ENCODE measurements at places on chromosomes 1 and 21. TPM values are rescaled to one million over a fixed set of nuclear protein-coding genes. Genes with fewer than 3 reads are reported as not detected.

- H3K27me3 ChIP-seq: no peaks in the 10 kb centered on the region
- no peak for DNase-seq
- peak overlapping the region; percentile 4 for H3K27ac ChIP-seq
- peaks cover 37% of the 10 kb centered on the region for H3K4me1 ChIP-seq
Observed at GRCh38 chr21:15005391-15005790, 59.4 kb downstream of the NRIP1 start.

The PFDN2 gene
- total RNA-seq: 138 TPM

- H3K27ac ChIP-seq: no peak overlapping the region
- no peaks in the 10 kb centered on the region for H3K27me3 ChIP-seq
- DNase-seq: no peak
- peaks cover 10% of the 10 kb centered on the region for H3K36me3 ChIP-seq
- no peak overlapping the region for H3K4me3 ChIP-seq
Observed at GRCh38 chr1:63454269-63454668, 68.8 kb downstream of the ITGB3BP start.

The INAVA gene
- not detected for total RNA-seq

The EVA1C gene
- 8.4 TPM for total RNA-seq

DNA sequence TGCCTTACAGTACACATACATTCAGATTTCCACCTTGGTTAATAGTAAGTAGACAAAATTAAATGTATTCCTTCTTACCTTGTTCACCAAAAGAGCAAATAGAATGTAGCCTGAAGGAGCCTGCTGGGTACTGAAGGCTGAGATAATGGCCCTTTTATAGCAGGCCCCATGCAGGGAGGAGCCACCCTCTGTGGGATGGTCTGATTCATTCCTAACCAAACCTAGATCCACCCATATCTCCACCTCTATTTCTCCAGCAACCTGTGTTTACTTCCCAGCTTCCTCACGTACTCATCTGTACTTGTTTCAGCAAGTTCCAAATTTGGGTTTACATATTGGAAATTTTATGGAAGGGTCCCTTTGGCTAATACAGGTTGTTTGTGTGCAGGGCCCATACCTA, at the start of gene FLG:
FLG (minus strand) TSS at position 129 of the 400 bp plus-strand sequence. CDS start 9,783 bp downstream, outside the sequence.
- H3K36me3 ChIP-seq: no peaks in the 10 kb centered on the region
- no peak within 1 kb of the TSS for H3K27ac ChIP-seq

- peak; percentile 25 for DNase-seq
- H3K27me3 ChIP-seq: no peaks in the 10 kb centered on the region
- H3K4me3 ChIP-seq: peak overlapping the region; percentile 90
- H3K36me3 ChIP-seq: peaks cover 53% of the 10 kb centered on the region
Observed at GRCh38 chr21:43866659-43867331, 1.8 kb downstream of the AGPAT3 start.

The MYOG gene
- not detected for total RNA-seq

GRCh38 chr1:43227143-43227764, 42.5 kb upstream of the TMEM125 start:
- H3K27me3 ChIP-seq: peaks cover 7% of the 10 kb centered on the region
- peak; percentile 62 for DNase-seq
- H3K36me3 ChIP-seq: no peaks in the 10 kb centered on the region
- H3K4me3 ChIP-seq: no peak overlapping the region

DNA sequence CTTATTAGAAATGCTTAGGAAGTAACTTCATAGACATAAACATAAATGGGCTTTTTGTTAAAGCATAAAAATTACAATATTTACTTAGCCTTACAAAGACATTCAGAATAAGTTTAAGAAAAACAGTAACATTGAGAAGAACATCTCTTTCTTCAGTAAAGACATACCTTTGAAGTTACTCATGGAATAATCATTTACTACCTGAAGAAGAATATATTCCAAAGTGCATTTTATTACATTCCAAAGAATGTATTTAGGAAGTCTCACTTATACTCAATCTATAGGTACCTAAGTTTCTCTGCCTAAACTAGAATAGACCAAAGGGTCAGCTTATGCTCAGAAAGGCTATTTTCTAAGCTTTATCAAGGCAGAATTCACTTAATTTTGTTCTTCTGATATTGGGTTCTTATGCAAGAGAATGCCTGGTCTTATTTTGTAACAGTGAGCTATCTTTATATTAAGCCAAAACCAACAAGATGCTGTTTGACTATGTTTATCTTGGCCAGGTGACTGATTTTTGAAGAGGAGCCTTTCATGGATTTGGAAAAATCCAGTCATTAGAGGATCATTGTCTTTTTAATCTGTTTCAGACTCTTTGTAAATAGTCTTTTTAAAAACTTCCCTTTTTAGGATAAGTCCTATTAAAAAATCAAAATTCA, 110.1 kb downstream of the OLFML2B start:
- no peaks in the 10 kb centered on the region for H3K27me3 ChIP-seq
- H3K27ac ChIP-seq: no peak overlapping the region
- no peak overlapping the region for H3K4me3 ChIP-seq
- H3K4me1 ChIP-seq: peaks cover 13% of the 10 kb centered on the region
- DNase-seq: no peak

GRCh38 chr1:20100632-20101355, 18.5 kb downstream of the PLA2G2D start:
- H3K27ac ChIP-seq: no peak overlapping the region
- no peaks in the 10 kb centered on the region for H3K4me1 ChIP-seq
- DNase-seq: no peak
- peaks cover 6% of the 10 kb centered on the region for H3K27me3 ChIP-seq

- H3K36me3 ChIP-seq: no peaks in the 10 kb centered on the region
- H3K27ac ChIP-seq: peak overlapping the region; percentile 69
- no peak for DNase-seq
- no peak overlapping the region for H3K4me3 ChIP-seq
Observed at GRCh38 chr1:2324553-2325366, 66.6 kb downstream of the MORN1 start.

DNA sequence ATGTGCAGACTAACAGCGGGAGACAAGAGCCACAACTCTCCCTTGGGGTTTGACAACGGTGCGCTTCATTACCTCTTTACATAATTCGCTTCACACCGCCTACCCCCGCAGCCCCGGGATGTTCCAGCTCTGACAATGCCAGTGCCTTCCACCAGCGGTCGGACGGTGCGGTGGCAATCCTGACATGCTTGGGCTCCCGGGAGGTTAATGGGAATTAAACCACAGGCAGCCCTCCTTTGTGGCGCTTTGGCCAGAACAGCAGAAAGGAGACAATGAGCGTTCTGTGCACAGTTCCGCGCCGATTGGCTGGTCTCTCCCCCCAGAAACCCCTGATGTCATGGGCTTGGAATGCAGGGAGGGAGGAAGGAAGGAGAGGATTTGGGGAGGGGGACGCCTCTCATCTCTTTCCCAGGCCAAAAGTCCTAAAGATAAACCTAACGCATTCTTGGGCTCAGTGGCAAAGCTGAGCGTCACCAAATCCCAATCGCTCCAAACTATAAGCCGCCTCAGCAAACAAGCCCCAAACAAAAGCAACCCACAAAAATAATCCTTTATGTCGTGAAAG, 1.3 kb downstream of the CNN3 start:
- DNase-seq: no peak
- H3K4me3 ChIP-seq: peak overlapping the region; percentile 80
- H3K27ac ChIP-seq: no peak overlapping the region
- peaks cover 50% of the 10 kb centered on the region for H3K27me3 ChIP-seq

- no peak overlapping the region for H3K27ac ChIP-seq
- peaks cover 4% of the 10 kb centered on the region for H3K4me1 ChIP-seq
- H3K4me3 ChIP-seq: no peak overlapping the region
Observed at GRCh38 chr1:209458921-209459320, 124.6 kb upstream of the CAMK1G start.

- H3K27ac ChIP-seq: no peak overlapping the region
- H3K36me3 ChIP-seq: no peaks in the 10 kb centered on the region
- no peak for DNase-seq
- H3K27me3 ChIP-seq: no peaks in the 10 kb centered on the region
Observed at GRCh38 chr1:73626326-73626725, 571.6 kb downstream of the LRRIQ3 start.

The LRRC53 gene
- total RNA-seq: not detected

The EDN2 gene
- not detected for total RNA-seq
